ENCODE measurements at places on chromosomes 7 and 10.

DNA sequence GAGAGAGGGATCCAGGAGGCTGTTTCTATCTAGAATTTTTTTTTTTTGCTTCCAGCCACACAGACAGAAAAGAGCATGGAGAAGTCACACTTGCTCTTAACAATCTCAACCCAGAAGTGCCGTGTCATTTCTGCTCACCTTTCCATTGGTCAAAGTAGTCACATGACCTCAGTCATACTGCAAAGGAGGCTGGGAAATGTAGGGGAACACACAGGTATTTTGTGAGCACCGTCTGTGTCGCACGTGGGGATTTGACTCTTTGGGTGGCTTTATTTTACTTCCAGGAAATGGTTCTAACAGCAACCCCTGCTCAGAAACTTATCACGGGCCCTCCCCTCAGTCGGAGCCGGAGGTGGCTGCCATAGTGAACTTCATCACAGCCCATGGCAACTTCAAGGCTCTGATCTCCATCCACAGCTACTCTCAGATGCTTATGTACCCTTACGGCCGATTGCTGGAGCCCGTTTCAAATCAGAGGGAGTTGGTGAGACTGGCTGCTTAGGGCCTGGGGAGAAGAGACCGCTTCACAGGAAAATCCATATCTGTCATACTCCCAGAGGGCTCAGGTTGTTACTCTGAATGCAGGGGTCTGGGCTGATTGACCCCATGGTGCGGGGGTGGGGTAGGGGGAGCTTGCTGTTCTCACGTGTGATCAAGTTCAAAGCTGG, 13.1 kb upstream of the CPA1 start:
- peak; percentile 36 for DNase-seq

DNA sequence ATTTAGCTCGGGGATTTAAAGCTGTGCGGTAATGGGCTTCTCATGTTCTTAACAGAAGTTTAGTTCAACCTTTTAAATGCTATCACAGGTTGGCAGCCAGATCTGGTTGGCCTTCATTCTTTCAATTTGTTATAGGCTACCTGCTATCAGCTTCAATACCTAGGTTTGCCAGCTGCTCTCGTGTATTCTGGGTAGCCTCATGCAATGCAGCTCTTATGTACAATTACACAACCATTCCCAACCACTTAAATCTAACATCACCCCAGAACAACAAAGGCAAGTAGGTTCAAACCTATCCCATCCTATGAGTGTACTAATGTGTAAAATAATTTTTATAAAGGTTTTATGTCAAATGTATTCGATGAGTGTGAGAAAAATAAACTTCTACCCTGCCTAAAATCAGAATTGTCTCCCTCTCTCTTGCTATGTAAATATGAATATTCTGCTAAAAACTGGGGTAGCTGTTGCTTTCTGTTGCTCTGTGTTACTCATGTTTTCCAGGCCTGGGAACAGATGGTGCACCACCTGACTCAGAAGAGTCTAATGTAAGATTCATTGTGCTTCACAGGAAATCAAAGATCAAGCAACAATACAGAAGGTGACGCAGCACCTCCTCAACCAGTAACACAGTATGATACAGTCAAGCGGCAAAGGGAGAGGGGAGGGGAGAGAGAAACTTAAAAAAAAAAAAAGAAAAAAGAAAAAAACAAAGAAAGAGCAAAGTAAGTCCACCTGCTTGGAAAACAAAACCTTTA, 188.6 kb downstream of the ETV1 start:
- DNase-seq = no peak

GRCh38 chr7:80277434-80278427, 143.1 kb downstream of the GNAI1 start:
- no peak for DNase-seq

GRCh38 chr10:58733436-58733835, 220.8 kb downstream of the BICC1 start:
- DNase-seq = no peak

- DNase-seq = no peak
Observed at GRCh38 chr10:111030042-111030750, 46.6 kb upstream of the ADRA2A start.

DNA sequence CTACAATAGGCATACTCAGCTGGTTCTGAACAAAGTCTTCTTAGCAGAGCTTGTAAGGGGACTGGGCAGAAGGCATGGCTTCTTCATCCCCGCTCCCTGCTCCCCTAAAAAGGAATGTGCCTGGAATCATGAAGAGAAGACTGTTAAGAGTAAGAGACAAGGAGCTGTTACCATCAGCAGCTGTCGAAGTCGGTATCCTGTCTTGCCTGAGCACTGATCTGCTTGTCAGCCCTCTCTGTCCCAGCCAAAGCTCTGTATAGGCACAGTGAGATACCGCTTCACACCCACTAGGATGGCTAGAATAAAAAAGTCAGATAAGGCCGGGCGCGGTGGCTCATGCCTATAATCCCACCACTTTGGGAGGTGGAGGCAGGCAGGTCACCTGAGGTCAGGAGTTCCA, 2.4 kb downstream of the ABLIM1 start:
- no peak for DNase-seq

GRCh38 chr7:32680259-32681173, 185.2 kb downstream of the AVL9 start:
- no peak for DNase-seq

DNA sequence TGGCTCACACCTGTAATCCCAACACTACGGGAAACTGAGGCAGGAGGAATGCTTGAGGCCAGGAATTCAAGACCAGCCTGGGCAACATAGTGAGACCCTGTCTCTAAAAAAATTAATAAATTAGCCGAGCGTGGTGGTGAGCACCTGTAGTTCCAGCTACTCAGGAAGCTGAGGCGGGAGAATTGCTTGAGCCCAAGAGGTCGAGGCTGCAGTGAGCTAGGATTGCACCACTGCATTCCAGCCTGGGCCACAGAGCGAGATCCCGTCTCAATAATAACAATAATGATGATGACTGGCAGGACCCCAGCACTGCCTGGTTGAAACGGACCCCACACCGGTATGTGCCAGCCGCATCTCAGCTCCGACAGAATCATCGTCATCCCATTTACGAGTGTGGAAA, 93.0 kb downstream of the ELFN1 start:
- peak; percentile 20 for DNase-seq

- no peak for DNase-seq
Observed at GRCh38 chr7:77199013-77199966, at the start of gene FGL2. TSS of gene FGL2 (minus strand) at chr7:77199819. CDS start at chr7:77199793, 26 bp downstream.
